ENCODE measurements at places on chromosomes 7 and 10. TPM values are rescaled to one million over a fixed set of nuclear protein-coding genes. Genes with fewer than 3 reads are reported as not detected.

Gene TRPV5
- total RNA-seq: not detected

Gene MYL7
- total RNA-seq: not detected

Gene SUN3
- 1.1 TPM for total RNA-seq

Gene INSYN2A
- total RNA-seq: not detected

Gene TRIM4
- total RNA-seq: 16.9 TPM

Gene SKIDA1
- total RNA-seq: 0.40 TPM

Gene FZD1
- total RNA-seq: 3.2 TPM

- H3K27me3 ChIP-seq: no peaks in the 10 kb centered on the region
- no peaks in the 10 kb centered on the region for H3K4me1 ChIP-seq
- no peak overlapping the region for H3K4me3 ChIP-seq
- no peaks in the 10 kb centered on the region for H3K36me3 ChIP-seq
- no peak overlapping the region for H3K27ac ChIP-seq
Observed at GRCh38 chr10:121615836-121616235, 17.6 kb upstream of the FGFR2 start.

- no peak overlapping the region for H3K4me3 ChIP-seq
- H3K27me3 ChIP-seq: peaks cover 49% of the 10 kb centered on the region
- no peaks in the 10 kb centered on the region for H3K4me1 ChIP-seq
- H3K27ac ChIP-seq: no peak overlapping the region
- DNase-seq: no peak
Observed at GRCh38 chr10:100480002-100480401, 17.2 kb downstream of the WNT8B start.

DNA sequence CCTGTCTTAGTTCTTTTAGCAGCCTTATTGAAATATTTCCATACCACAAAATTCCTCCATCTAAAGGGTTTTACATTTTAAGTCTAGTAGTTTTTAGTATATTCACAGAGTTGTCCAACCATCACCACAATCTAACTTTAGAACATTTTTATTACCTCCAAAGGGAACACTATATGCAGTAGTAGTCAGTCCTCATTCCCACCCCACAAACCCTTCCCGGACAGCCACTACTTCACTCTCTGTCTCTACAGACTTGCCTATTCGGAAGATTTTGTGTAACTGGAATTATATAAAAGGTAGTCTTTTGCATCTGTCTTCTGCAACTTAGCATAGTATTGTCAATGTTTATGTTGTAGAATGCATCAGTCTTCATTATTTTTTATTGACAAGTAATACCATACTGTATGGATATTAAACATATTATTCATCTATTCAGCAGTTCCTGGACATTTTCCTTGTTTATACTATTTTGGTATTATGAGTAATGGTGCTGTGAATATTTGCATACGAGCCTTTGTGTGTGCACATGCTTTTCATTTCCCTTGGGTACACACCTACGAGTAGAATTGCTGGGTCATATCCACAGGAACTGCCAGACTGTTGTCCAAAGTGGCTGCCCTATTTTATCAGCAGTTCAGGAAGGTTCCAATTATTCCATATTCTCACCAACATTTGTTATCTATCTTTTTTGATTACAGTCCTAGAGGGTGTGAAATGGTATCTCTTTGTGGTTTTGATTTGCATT is 60.9 kb upstream of the LANCL2 start:
- peaks cover 65% of the 10 kb centered on the region for H3K27me3 ChIP-seq
- H3K4me3 ChIP-seq: no peak overlapping the region
- DNase-seq: no peak
- no peak overlapping the region for H3K27ac ChIP-seq
- no peaks in the 10 kb centered on the region for H3K4me1 ChIP-seq
- H3K36me3 ChIP-seq: no peaks in the 10 kb centered on the region

DNA sequence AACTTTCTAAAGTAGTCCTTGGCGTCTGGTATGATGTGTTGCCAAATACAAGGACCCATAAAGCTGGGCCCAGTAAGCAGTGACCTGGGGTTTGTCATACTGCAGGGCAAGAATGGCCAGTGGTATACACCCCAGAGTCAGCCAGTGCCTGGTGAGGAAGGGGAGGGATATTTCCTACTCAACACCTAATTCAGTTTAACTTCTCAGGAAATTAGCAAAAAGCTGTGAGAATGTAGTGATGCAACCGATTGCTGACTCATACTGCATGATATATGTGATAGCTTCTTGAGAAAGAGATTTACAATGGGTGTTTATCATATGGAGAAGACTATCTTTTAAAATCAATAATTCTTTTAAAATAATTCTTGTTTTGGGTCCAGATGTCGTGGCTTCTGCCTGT is 889.3 kb upstream of the CELF2 start:
- no peak overlapping the region for H3K4me3 ChIP-seq
- no peak for DNase-seq
- H3K4me1 ChIP-seq: no peaks in the 10 kb centered on the region
- H3K27me3 ChIP-seq: no peaks in the 10 kb centered on the region
- H3K27ac ChIP-seq: no peak overlapping the region

GRCh38 chr7:45712872-45713668 is 138.9 kb downstream of the ADCY1 start:
- no peaks in the 10 kb centered on the region for H3K4me1 ChIP-seq
- H3K4me3 ChIP-seq: no peak overlapping the region

DNA sequence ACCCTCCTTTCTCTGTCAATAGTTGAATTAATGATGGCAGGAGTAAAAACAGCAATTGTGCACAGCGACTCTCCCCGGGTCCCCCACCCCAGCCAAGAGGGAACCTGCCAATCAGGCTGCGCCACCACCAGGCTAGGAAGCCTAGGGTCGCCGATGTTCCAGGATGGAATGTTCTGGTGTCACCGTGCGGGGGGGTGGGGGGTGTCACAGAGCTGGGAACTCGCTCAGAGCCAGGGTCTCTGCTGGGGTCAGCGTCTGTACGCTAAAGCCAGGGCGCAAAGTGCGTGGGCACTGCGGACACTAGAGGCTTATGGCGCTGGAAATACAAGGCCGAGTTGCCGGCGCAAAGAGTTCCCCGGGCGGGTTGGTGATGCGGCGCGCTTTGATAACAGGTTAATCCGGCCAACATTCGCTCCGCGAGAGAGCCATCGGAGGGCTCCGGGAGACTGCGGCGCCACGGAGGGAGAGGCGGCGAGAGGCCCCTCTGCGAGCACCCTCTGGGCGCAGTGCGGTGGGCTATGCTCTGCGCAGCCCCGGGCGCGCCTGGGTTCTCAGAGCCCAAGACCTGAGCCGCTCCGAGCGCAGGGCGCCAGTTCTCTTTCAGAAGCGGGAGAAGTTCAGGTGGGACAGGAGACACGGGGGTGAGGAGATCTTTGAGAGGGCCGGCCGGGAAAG is 192.3 kb downstream of the EMX2 start:
- H3K27me3 ChIP-seq: no peaks in the 10 kb centered on the region
- no peak overlapping the region for H3K27ac ChIP-seq
- H3K4me1 ChIP-seq: peaks cover 7% of the 10 kb centered on the region
- DNase-seq: no peak

All from Calu3 (cell line).